ENCODE measurements at places on chromosomes 13 and 19. TPM values are rescaled to one million over a fixed set of nuclear protein-coding genes. Genes with fewer than 3 reads are reported as not detected.
A peak's percentile ranks its signal among the peaks of the same experiment; 100 is the strongest.

GRCh38 chr19:57803265-57803593 lies 11.5 kb downstream of the ZNF552 start:
- H3K4me1 ChIP-seq = peaks cover 21% of the 10 kb centered on the region
- DNase-seq = no peak
- peak overlapping the region; percentile 50 for H3K4me3 ChIP-seq

DNA sequence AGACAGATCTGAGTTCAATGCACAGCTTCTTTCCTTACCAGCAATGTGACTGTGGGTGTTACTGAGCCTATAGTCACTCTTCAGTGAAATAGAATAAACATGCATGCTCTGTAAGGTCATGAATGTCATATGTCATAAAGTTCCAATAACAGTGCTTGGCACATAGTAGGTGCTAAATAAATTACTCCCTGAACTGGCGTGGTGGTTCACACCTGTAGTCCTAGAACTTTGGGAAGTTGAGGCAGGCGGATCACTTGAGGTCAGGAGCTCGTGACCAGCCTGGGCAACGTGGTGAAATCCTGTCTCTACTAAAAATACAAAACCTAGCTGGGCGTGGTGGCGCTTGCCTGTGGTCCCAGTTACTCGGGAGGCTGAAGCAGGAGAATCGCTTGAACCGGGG lies 13.2 kb downstream of the WBP4 start:
- H3K27me3 ChIP-seq = no peaks in the 10 kb centered on the region
- no peak for DNase-seq
- no peak overlapping the region for H3K27ac ChIP-seq

- no peak overlapping the region for H3K4me3 ChIP-seq
- no peaks in the 10 kb centered on the region for H3K36me3 ChIP-seq
- no peak overlapping the region for H3K27ac ChIP-seq
- peaks cover 3% of the 10 kb centered on the region for H3K4me1 ChIP-seq
Observed at GRCh38 chr13:32838945-32839344, 177.3 kb upstream of the KL start.

DNA sequence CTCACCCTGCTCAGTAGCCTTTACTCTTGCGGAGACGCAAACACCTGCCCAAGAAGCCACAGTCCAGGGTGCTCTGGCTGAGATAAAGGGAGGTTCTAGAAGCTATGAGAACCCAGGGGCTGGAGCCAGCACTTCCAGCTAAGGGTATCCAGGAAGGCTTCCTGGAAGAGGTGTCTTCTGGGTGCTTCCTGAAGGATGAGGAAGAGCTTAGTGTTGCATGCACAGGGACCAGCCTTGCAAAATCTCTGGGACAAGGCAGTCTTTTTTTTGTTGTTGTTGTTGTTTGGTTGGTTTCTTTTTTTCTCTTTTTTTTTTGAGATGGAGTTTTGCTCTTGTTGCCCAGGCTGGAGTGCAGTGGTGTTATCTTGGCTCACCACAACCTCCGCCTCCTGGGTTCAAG lies 20.6 kb downstream of the MYBPC2 start:
- H3K4me1 ChIP-seq = no peaks in the 10 kb centered on the region
- H3K4me3 ChIP-seq = no peak overlapping the region
- no peak for DNase-seq
- peaks cover 26% of the 10 kb centered on the region for H3K27me3 ChIP-seq

DNA sequence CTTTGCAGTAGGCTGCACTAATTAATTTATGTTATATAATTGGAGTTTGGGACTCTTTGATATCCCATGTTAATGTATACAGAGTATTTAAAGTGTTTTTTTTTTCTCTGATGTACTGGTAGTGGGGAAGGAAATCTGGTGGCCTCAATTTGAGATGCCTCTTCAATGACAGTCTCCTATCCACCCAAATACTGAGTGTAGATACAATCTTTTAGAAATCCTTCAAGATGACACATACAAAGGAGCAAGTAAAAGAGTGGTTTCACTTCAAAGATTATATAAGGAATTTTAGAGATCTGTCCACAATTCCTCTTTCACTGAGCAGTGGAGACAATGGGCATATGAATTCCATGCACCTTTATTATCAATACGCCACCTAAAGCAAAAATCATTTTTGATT lies 15.1 kb downstream of the NALCN start:
- H3K36me3 ChIP-seq = no peaks in the 10 kb centered on the region
- H3K4me3 ChIP-seq = no peak overlapping the region
- H3K27ac ChIP-seq = no peak overlapping the region
- no peak for DNase-seq
- no peaks in the 10 kb centered on the region for H3K4me1 ChIP-seq

- H3K4me1 ChIP-seq = no peaks in the 10 kb centered on the region
- no peak overlapping the region for H3K4me3 ChIP-seq
- no peaks in the 10 kb centered on the region for H3K27me3 ChIP-seq
- no peak for DNase-seq
Observed at GRCh38 chr19:14450168-14450874, 17.2 kb downstream of the PKN1 start.

The C19orf33 gene
- polyA plus RNA-seq = 704 TPM

GRCh38 chr13:78033509-78033908 lies 114.9 kb upstream of the EDNRB start:
- no peak overlapping the region for H3K4me3 ChIP-seq
- no peaks in the 10 kb centered on the region for H3K4me1 ChIP-seq
- no peak overlapping the region for H3K27ac ChIP-seq
- no peaks in the 10 kb centered on the region for H3K27me3 ChIP-seq
- no peak for DNase-seq
